ENCODE measurements at places on chromosomes 4 and X.

DNA sequence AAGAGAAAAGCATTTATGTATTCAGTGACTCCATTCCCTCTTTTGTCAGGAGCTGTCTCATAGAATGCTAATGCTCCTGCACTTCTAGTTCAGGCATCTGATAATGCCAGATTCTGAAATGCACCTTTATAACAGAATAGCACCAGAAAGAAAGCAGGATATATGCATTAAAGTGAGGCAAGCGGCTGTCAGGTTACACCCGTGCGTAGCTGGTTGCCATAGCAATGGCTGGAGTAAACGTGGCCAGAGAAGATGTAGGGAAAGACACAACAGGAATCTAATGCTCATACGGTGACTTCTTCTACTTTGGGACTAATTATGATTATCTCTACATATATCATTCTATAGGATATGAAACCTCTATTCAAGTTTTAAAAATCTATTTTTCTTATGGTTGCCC lies 5.9 kb downstream of the EMCN start:
- no peak for DNase-seq

DNA sequence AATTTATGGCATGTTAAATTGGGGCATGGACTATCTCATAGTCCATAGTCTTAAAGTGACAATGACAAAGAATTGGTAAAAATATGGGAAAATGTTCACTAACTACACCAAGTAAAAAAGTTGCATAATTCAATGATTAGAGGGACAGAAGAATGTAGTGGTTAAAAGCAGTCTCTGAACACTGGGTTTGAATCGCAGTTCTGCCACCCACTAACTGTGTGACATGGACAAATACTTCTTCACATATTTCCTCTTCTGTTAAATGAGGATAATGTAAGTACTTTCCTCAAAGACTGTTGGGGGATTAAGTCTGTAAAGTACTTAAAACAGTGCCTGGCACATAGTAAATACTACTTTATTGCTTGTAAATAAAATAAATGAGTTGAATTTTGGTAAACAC lies 15.3 kb downstream of the COQ2 start:
- no peak for DNase-seq

GRCh38 chr4:42927946-42928345 lies 35.4 kb downstream of the GRXCR1 start:
- DNase-seq: no peak

- no peak for DNase-seq
Measured at GRCh38 chrX:47230136-47230868, 2.5 kb upstream of the USP11 start.

GRCh38 chrX:70289793-70290770 lies at the start of the genes KIF4A and PDZD11:
TSS of gene KIF4A (plus strand) at chrX:70290104. CDS start at chrX:70290459, 355 bp downstream.
TSS of gene PDZD11 (minus strand) at chrX:70289927. CDS start at chrX:70289341, 586 bp downstream.
- peak; percentile 67 for DNase-seq

DNA sequence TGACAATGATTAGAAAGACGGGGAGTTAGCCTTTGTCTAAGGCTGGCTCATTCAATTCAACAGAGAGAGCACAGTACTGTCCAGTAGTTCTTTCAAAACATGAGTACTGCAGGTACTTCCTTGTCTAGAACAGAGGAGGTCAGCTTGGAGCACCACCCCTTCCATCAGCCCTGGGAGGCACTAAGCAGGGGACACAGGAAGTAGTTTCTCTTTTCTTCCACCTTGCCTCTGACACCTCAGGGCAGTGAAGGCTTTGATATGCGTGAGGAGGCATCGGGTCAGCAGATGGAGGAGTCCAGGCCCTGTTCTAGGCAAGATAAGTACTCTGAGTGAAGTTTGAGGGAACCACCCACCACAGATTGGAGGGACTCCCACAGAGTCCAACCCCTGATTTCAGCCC lies 33.1 kb downstream of the MAGEB10 start:
- no peak for DNase-seq

DNA sequence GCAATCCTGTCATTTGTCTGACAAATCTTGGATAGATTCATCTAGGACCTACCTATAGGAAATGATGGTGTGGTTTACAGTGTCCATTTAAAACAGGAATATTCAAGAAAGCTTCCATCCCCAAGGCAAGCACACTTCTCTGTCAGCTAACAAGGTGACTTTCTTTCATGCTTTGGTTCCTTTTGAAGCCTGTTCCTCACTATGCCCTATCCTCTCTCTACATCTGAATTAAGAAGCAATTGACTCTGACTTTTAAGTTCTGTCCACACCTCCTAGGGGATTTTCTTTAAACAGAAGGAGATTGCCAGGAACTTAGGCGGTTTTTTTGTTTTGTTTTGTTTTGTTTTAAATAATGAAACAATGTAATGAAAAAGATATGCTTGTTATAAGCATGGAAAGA lies 1181.4 kb upstream of the TENM3 start:
- no peak for DNase-seq
